ENCODE measurements at places on chromosomes 5 and 9.

- DNase-seq, result no peak
These were observed 4.9 kb downstream of the FRMD3 start for GRCh38 chr9:83533296-83533695.

DNA sequence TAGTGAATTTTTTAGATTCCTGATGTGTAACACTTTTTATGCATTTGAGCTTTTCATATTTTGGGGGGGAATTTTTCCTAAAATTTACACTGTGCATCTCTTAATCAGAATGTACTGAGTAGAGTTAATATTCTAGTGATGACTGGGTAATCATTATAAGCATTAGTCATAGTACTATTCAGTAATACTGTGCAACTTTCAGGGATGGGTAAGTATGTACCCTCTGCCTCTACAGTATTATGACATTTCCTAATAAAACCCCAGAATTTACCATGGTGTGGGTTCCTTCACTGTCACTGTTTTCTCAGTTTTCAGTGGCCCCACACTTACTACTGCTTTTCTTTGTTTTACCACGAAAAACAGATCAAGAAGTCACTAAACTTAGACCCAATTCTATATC, 2.8 kb upstream of the CMYA5 start:
- DNase-seq, result no peak

GRCh38 chr5:110852053-110852452, 113.2 kb downstream of the SLC25A46 start:
- no peak for DNase-seq

DNA sequence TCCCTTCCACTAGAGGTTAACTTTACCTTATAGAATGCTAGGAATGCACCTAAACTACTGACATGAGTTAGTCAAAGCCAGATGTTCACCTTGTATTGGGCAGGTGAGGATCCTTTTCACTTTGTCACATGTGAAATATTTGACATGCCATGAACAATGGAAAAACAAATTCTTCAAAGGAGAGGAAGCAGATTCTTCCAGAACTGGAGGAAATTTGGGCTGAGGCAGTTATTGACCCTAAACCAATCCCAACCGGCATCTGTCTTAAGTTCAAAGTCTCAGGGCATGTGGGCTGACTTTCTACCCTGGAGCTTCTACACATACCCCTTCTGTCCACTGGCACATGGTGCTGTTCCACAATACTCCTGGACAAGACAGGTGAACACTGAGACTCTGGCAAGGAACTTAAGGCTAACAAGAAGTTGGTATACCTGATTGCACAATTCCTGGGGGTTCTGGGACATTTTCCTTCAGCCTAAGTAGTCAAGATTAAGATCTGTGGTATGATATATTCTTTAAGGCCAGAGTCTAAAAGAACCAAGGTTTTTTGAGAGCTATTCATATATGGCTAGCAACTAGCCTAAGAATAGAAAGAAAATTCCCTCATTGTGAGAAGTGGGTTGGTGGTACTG, 2.6 kb downstream of the VLDLR start:
- no peak for DNase-seq

- DNase-seq, result no peak
These were observed 491.2 kb upstream of the SEMA6A start for GRCh38 chr5:117065800-117066199.

GRCh38 chr5:9398227-9398626, 147.6 kb downstream of the SEMA5A start:
- no peak for DNase-seq

GRCh38 chr9:124854822-124855221, 1.6 kb downstream of the WDR38 start:
- no peak for DNase-seq

- DNase-seq, result no peak
These were observed 132.4 kb downstream of the GCNT1 start for GRCh38 chr9:76591256-76591950.

DNA sequence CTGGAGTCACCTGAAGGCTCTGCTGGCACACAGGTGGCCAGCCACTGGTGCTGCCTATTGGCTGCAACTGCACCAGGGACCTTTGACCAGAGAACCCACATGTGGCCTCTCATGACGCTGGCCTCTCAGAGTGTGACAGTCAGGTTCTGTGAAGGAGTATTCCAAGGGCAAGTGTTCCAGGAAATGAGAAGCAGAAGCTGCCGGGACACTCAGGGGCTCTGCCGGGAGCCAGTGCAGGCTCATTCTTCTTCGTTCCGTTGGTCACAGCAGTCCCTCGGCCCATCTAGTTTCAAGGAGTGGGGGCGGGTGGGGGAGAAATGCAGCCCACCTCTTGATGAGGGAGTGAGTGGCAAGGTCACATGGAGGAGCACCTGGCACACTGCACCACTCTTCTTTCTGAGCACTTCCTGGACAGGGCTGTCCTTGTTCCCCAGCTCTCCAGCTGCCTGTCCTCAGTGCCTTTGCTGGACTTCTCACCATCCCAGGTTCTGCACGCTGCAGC, 237.5 kb downstream of the GADD45G start:
- DNase-seq, result peak; percentile 5

DNA sequence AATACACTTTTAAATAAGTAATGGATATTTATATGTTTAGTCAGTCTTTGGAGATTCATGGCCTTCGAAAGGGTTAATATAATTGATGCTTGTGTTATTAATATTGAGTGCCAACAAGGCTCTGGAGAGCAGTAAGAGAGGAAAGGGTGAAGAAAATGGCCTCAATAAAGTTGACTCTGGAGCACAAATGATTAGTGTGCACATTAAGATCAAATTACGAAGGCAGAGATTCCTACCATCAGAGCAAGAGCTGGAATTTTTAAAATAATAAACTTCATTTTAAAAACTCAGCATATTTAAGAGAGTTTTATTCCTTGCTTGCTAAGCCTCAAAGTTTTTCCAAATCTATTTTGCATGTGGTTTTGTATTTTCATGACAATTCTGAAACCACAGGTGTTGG, 14.8 kb downstream of the SLC44A1 start:
- DNase-seq, result no peak

GRCh38 chr9:18390393-18390792, 83.6 kb upstream of the ADAMTSL1 start:
- no peak for DNase-seq

DNA sequence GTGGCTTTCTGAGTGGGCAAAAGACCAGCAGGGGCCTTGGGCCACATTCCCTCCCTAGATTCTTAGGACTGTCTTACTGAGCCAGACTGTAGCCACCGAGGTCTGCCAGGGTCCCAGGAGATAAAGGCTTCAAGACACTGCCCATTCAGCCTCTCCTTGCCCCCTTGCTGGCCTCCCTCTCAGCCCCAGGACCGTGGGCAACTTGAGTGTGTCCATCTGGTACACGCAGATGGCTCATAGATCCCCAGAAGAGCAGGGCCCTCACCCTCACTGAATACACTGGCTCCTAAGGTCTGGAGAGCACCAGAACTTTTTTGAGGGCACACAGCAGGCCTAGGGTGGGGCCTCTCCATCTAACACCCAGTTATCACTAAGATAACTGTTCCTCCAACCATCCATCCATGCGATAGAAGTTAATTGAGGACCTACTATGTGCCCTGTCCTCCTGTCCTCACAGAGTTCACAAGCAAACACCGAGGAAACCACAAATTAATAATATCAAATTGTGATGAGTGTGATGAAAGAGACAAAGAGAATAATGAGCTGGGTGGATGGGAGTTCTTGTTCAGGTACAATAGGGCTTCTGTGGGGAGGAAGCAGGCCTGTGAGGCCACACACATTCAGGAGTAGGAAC, 4.9 kb upstream of the PDGFRB start:
- DNase-seq, result no peak

DNA sequence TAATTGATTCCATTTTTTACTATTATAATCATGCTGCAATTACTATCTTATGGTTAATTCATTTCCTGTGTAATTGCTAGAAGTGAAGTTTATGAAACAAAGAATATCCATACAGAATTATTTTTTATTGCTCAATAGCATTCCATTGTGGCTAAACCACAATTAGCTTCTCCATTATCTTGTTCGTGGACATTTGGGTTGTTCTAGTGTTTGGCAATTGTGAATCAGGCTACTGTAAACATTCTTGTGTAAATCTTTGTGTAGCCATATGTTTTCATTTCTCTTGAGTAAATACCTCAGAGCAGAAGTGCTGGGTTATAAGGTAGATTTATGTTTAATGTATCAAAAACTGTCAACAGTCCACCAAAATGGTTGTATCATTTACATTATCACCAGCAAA, 341.1 kb downstream of the MAT2B start:
- no peak for DNase-seq

GRCh38 chr5:151026088-151026487, 5.7 kb downstream of the GPX3 start:
- no peak for DNase-seq

DNA sequence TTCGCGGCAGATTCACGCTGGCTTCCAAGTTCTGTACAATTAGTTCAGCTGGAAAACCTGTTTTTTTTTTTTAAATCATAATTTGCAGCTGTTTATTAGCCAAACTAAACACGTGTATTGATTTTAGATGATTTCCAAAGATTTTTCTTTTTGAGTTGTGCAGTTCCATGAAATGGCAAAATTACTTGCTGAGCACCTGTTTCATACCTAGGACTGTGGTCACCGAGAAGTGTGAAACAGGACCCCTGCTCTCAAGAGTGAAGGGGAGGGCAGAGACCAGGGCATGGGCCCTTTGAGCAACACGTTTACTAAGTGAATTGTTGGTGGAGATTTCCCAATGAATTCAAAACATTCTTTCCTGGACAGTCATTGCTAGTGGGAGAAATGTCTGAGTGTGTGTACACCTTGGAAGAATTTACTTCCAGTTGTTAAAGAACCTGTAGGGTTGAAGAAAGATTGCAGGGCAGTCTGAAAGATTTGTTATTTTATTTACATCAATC, 688 bp downstream of the SNX24 start:
- peak; percentile 23 for DNase-seq

GRCh38 chr5:158614951-158615350, 484.8 kb downstream of the EBF1 start:
- DNase-seq, result no peak

DNA sequence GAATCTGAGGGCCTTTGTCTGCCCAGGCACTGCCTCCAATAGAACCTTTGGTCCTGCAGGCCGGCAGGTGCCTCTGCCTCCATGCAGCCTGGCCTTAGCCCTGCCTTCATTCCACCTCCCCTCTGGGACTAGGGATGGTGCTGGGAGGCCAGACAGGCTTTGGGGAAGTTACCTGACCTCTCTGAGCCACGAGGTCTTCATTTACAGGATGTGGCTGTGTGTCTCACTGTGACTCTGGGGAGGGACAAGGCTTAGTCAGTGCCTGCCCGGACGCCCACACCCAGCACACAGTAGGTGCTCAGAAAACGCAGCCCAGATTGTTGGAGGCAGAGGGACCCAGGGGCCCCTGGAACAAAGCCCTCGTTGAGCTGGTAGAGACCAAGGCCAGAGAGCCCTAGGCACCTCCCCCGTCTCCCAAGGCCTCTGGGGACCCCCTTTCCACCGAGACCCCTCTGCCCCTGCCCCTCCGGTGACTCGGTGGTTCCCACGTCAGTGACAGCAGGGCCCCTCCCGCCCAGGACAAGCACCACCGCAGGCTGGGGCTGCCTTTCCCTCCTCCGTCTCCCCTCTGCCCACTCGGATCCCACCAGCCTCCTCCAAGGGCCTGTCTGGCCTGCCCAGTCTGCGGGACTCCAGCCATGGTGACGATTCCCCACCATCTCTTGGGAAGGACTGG, 46.9 kb upstream of the EGFL7 start:
- no peak for DNase-seq

- no peak for DNase-seq
These were observed 134.3 kb upstream of the MAP1B start for GRCh38 chr5:71972777-71973473.

DNA sequence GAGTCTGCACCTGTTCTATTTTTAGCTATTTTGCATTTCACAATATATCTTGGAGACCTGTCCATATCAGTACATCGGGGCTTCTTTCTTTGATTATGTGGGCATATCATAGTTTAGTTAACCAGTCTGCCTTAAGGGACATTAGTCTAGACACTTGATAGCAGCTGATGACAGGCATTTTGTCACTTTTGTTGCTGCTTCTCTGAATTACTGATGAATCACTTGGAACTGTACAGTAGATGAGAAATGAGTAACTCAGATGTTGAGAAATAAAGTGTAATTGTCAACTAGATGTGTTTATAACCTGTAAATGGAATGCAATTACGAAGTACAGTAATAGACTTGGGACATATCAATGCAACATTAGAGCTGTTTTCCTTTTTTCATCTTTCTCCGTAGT, 7.1 kb downstream of the ZFP2 start:
- no peak for DNase-seq

DNA sequence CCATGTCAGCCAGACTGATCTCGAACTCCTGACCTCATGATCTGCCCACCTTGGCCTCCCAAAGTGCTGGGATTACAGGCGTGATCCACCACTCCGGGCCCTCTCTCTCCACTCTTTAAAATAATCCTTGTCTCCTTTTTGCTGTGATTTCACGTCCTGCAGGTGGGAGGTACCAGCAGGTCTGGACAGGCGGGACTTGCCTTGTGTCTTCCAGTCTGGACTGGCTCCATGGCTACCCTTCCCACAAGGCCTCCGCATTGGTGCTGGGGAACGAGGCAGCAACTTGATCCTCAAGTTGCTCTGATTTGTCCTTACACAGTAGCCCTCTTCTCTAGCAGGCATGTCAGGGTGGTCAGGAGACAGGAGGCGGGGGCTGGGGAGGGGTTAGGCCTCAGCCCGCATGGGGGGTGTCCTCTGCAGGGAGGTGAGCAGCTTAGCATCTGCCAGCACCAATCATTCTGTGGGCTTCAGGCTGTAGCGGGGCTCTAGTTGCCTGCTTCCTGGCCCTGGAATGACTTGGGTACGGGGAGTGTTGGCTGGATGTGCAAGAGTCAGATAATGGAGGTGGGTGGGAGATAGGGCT, 54.3 kb downstream of the TENT4A start:
- no peak for DNase-seq

GRCh38 chr9:76351006-76351405, 43.2 kb downstream of the RFK start:
- no peak for DNase-seq

GRCh38 chr9:136602193-136602885, 56.5 kb upstream of the NOTCH1 start:
- DNase-seq, result no peak
